Left forelimb (tissue), 1 donor: ENCODE measurements at places on chromosomes 13 and 19.

- no peak for DNase-seq
These were observed 182.2 kb downstream of the LMO7 start for GRCh38 chr13:75818179-75818967.

DNA sequence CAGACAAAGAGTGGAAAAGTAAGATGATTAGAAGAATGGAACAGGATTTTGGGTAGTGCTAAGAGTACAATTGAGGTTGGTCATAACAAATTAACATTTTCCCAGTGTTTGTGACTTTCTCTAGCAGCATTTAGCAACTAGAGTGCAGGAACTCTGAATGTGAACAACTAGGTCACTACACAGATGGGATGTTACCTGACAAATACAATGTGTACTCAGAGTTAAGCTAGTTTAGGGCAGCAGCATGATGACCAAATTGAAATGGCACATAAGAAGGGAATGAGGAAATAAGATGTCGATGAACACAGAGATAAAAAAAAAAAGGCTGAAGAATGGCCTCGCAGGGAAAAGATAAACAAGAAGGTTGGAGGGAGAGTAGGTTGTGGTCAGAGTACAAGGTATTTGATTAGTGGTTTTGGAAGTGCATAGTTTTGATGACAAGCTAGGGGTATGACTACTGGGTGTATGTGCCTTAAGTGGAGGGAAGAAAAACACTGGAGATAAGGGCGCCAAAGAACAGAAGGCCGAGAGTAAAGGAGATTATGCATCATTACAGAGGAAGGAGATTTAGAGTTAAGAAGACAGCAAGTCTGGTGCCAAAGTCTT, 381.1 kb downstream of the FGF14 start:
- DNase-seq: no peak

GRCh38 chr19:57067440-57067839, 52.3 kb upstream of the USP29 start:
- DNase-seq: no peak

GRCh38 chr13:44719857-44720671, 143.9 kb upstream of the TSC22D1 start:
- DNase-seq: no peak

DNA sequence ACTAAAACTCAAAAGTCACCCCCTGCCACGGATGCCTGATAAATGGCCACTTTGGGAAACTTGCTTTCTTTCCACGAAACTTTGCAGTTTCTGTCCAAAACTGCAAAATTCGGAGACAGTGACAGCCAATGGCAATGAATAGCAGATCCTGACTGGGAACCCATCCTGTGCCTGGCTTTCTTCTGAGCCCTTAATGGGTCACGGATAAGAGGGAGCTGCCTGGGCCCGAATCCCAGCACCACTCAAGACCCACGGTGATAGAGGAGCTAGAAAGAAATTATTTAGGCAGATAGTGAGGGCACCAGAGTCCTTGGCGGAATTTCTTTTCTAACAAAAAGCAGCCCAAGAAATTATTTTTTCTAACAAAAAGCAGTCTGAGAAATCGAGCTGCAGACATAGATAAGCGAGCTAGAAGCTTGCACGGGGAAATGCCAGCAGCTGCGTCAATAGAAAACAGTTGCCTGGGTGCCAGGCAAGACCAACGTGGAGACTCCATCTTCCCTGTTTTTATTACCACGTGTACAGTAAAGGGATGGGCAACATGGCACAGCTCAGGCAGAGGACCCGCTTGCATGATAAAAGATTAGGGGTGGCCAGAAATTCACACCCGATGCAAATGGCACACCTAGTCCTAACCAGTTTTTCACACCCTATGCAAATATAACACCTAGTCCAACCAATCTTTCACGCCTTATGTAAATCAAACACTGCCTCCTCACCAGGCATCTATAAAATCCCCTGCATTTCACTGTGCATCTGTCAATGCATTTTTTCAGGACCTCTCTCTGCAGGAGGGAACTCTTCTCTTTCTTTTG, 7.1 kb upstream of the HSH2D start:
- DNase-seq: no peak

DNA sequence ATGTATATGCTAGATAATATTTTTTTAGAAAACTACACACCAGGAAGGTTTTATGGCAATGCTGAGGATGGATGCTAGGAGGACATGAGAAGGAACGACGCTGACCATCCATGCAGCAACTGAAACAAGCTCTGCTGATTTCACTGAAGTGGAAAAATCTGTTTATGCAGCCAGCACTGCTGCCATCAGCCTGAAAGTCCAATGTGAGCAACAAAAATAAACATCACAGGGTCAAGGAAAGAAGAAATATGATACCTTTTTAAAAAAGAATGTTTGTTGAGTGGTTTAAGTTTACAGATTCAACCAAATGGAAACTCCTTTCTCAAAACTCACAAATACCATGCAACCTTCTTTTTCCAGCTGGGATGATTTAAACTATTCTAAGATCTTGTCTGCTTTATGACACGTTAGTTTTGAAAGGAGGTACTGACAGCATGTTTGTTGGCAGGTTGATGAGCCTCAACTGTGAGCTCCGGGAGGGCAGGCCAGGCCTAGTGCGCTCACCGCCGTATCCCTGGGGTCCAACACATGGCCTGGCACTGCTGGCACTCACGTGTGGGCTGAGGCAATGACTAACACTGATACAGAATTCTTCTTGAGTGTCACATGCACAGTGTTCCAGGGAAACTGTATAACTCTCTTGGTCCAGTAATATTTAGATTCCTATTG, 46.8 kb downstream of the LATS2 start:
- DNase-seq: no peak

DNA sequence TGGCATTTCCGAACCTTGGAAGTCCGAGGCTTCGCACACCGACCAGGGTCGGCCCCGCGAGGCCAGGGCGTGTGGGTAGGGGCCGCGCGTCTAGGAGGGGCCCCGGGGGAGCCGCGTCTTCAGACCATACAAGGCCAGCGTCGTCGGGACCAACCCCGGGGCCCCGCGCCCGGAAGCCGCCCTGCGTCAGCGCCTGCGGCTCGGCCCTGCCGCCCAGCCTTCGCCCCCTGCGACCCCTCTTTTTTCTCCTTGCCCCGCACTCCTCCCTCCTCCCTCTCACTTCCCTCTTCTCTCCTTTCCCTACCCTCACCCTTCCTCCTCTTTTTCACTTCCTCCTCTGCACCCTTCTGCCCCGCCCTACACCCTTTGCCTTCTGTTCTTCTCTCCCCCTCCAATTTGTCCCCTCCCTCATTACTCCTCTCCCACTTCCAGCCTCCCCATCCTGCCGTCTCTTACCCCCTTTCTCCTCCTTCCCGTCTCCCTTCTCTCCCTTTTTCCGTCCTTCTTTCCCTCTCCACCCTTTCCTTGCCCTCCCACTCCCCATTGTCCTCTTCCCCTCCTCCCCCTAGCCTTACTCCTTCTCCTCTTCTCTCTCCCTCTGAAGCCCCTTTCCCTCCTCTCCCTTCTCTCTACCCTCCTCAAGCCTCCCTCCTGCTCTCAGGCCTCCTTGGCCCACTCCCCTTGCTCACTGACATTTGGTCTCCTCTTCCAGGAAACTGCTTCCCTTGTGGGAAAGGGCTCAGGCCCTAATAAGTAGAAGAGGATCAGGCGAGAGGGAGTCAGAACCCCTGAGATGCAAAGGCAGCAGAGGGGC, 2.2 kb upstream of the PLEKHG2 start:
- no peak for DNase-seq

GRCh38 chr13:106182404-106182803, 353.1 kb downstream of the EFNB2 start:
- no peak for DNase-seq

GRCh38 chr19:55461974-55462626, 658 bp upstream of the ISOC2 start:
- no peak for DNase-seq

GRCh38 chr19:3108775-3109174, 14.6 kb downstream of the GNA11 start:
- DNase-seq: no peak

DNA sequence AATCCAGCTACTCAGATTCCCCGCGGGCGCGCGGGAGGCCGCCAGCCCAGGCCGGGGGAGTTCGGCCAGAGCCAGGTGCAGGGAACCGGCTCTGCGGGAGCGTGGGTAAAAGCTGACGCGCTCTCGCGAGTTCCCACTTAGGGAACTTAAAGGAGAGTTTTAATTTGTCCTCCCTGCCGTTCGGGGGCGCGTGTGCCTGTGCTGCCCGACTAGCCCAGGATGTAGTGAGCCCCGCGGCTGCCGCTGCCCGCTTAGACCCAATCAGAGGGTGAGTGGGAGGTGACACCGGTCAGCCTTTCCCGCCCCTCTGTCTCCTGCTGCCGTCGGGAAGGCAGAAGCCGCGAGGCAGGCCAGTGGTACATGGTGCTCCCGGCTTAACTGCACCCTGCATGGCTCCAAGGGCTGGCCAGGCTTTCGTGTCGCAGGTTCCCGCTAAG, 36.0 kb upstream of the NEK3 start:
- DNase-seq: peak; percentile 81

DNA sequence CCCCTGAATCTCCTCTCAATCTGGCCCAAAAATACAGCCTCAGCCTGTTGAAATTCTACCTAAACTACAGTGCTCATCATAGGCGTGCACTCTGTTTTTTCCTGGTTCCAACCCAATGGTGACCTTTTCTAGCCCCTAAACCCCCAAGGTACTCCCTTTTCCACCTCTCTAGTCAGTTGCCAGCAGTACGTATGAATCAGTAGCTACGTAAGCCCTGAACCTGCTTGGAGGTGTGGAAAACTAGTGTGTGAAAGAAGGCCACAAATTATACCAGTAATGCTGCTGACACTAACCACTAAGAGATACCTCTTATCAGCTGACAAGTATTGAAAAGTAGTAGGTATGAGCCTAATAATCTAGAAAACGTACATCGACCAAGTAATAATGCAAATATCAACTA, 60.9 kb downstream of the FOXO1 start:
- no peak for DNase-seq

DNA sequence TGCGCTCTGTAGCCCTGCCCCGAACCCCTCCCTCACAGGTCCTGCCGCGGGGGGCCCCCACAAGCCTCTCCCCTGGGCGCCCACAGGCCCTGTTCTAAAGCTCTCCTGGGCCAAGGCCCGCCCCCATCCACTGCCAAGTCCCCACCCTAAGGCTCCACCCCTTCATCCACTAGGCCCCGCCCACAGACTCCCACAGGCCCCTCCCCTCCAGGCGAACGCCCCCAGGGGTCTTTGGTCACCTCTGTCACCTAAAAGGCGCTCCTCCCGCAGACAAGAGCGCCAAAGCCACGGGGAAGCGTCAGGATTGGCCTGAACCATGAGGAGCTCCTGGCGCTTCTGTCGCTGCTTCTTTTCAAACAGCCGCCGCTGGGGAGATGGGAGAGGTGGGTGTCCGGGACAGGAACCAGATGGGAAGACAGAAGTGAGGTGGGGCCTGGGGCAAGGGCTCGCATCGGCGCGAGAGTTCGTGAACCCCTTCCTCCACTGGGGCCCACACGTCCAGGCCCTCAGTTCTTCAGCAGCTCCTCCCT, 2.3 kb downstream of the TULP2 start:
- DNase-seq: no peak

- no peak for DNase-seq
These were observed 520.1 kb upstream of the ARGLU1 start for GRCh38 chr13:107088061-107088460.

DNA sequence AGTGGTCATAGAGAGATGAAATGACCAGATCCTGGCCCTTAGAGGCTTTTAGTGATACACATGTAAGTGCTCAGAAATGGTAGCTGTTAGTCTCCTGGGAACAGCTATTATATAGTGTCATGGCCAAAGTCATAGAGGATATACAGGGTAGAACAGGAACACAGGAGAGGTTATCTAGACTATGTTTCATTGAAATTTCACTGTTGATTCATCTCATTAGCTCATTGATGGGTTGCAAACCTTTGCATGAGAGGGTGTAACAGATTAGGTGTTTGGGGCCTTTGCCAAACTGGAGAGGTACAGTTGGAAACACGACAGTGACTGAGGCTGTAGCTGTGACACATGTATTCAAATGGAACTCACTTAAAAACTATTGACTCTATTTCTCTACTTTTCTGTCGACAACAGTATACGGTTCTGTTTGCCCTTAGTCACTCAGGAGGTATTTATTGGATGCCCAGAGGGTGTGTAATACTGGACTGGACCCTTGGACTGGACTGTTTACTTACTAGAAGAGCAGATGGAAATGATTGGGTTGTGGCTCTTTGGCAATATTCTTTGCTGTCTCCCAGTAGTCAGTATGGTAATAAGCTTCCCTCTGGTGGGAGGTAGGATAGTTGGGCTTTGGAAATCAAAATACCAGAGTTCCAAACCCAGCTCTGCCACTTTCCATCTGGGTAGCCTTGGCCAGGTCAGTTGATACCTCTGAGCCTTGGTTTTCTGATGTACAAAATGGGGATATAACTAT, 29.8 kb downstream of the ARHGAP35 start:
- DNase-seq: no peak

GRCh38 chr19:17090583-17090982, 15.0 kb downstream of the MYO9B start:
- no peak for DNase-seq

GRCh38 chr13:112804374-112804773, 114.5 kb downstream of the ATP11A start:
- DNase-seq: no peak

- no peak for DNase-seq
These were observed 4.7 kb upstream of the DPF1 start for GRCh38 chr19:38228491-38229439.

DNA sequence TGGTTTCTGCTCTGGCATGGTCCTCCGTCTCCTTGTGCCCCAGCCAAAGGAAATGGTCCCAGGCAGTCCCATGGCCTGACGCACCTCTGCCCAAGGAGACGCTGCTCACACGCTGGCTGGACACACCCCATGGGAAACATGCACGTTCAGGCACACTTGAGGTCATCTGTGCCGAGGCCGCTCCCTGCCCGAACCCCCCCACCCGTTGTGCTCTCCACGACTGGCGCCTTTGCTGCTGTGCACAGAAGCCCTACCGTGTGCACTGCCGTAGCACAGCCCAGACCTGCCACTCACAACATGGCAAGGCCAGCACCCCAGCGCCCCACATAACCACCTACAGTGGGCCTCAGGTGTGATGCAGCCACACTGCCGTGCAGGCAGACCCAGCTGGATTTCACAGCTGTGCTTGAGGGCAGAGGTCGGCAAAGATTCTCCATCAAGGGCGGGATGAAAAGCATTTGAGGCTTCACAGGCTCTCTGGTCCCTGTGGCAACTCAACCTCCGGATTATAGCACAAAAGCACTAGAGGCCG, 65.7 kb downstream of the SPACA7 start:
- DNase-seq: no peak

- no peak for DNase-seq
These were observed 25.5 kb downstream of the TJP3 start for GRCh38 chr19:3733549-3734309.

DNA sequence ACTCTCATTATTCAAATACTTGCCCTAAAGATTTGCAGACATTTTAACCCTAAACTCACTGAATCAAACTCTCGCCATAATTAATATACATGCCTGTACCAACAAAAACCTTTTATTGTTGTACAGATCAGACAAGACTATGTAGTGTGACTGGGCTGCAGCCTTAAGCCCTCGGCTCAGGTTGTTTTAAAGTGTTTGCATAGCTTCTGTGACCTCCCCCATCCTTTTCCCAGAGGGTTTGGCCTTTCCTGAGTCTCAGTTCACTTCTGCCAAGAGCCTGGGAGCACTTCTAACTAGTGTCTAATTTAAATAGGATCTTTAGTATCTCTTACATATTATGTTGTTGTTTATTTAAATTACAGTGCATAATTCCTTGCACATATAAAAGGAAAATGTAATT, 158.2 kb downstream of the HS6ST3 start:
- no peak for DNase-seq
